Neural crest cell (in vitro differentiated cells): ENCODE measurements at places on chromosomes 1 and 21.

GRCh38 chr21:44957047-44957831 lies 17.4 kb downstream of the SLX9 start:
- DNase-seq = no peak

GRCh38 chr1:185693654-185694053 lies 40.5 kb upstream of the HMCN1 start:
- DNase-seq = no peak

- DNase-seq = no peak
These were observed 46.7 kb upstream of the SARS1 start for GRCh38 chr1:109167001-109167506.

DNA sequence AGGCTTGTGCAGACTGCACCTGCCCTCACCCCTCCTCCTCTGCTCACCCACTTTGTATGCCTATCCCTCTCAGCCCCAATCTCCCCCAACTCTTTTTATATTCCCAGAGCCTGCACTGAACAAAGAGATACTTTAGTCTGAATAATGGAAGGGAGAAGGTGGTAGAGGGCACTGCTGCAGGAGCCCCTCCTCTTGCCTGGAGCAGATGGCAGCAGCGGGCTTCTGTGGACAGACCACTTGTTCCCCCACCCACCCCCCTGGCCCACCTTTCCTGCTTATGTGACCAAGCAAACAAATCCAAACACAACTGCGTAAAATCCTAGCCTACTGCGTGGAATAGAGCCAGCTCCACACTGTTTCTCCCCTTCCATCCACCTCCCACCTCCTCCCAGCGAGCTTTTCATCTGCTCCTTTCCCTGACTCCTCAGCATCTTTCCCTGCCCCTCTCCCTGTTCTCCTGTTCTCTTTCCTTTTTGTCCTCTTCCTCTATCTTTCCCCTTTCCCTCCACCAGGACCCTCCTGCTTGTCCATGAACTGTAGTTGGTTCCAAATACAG lies 27.5 kb downstream of the RGS8 start:
- no peak for DNase-seq

- no peak for DNase-seq
These were observed 67.2 kb downstream of the SLC35A3 start for GRCh38 chr1:100036718-100037655.

- no peak for DNase-seq
These were observed 479.9 kb upstream of the ZP4 start for GRCh38 chr1:238370599-238370998.

- no peak for DNase-seq
These were observed 28.9 kb downstream of the ERI3 start for GRCh38 chr1:44326024-44326701.

- no peak for DNase-seq
These were observed 1.3 kb downstream of the GORAB start for GRCh38 chr1:170533298-170533697.

GRCh38 chr1:164650531-164650930 lies 91.5 kb downstream of the PBX1 start:
- DNase-seq = no peak

DNA sequence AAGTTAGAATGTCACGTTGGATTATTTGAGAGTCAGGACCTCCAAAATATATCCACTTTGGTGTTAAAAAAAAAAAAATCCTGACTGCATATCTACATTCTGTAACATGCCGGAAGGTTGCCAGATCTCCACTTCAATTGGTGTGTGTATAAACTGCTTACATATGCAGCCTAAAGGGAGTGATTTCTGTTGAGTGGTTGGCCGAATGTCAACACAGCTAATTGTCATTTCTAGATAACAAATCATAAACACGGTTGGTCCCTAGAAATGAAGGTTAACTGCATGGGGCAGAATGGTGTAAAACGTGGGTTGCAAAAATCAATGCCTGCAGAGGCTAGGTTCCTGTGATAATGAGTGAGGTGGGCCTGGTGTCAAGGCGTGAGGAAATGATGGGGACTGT lies 15.0 kb upstream of the ROR1 start:
- no peak for DNase-seq

DNA sequence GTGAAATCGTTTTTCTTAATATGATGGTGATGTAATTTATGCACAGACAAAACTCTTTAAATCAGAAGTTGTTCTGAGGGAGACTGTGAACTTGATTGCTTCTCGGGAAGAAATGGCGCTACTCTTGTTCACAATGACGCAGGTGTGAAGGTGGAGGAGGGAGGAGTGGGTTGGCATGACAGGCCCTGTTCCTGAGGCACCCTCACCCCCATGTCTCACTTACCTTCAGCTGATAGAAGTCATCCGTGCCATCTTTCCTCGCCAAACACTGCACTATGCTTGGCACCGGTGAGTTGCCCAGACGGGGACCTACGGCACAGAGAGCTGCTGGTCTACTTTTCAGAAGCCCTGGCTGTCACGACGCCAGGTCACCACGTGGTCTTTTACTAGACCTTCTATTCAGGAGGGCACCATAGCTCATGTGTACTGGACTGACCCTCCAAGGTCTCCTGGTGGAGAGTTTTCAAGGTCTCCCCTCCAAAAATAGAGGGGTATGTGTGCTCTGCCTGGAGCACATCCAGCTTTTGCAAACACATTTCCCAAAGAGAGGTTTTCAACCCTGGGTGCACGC lies 27.1 kb downstream of the STK40 start:
- DNase-seq = no peak

DNA sequence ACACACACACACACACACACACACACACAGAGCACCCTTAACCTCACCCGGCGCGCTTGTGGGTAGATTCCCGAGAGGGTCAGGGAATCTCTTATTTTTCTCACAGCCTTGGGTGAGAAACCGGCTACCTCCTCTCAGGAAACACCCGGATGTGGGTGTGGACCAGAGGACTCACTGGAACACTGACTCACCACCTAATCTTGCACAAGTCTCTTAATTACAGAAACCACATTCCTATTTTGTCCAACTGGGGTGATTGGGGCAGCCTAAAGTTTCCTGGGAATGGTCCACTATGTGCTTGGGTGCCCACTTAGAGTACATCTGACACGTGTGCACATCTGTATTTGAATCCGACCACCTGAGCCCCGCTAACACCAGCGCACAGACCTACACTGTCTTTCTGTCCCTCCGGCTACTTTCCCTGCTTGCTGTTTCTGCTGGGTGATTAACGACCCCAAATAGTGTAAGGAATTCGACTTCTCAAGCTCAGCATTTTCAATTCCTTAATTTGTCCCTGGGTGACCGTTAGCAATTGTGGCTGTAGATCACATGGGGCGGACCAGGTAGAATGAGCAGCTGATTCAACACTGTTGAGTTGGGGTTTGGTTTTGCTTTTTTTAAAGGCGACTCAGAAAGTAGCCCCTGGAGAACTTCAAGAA lies 14.0 kb upstream of the TBX15 start:
- no peak for DNase-seq

DNA sequence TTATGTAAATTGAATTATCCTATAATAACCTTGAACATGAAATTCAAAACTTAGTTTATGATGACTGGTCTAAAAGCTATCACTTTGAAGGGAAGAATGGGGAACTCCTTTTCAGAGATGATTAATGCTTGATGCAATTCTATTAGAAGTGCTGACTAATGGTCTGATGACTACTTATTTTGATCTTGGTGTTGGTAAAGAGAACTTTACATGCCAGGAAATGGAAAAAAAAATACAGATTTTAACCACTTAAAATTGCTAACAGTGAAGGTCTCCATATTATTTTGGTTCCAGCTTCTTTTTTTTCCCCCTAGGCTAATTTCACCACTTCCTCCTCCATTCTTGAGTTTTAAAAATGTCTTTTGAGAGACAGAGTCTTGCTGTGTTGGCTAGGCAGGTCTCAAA lies 22.9 kb downstream of the S1PR1 start:
- DNase-seq = no peak

- DNase-seq = no peak
These were observed 643.4 kb downstream of the SMYD3 start for GRCh38 chr1:245863566-245864184.

DNA sequence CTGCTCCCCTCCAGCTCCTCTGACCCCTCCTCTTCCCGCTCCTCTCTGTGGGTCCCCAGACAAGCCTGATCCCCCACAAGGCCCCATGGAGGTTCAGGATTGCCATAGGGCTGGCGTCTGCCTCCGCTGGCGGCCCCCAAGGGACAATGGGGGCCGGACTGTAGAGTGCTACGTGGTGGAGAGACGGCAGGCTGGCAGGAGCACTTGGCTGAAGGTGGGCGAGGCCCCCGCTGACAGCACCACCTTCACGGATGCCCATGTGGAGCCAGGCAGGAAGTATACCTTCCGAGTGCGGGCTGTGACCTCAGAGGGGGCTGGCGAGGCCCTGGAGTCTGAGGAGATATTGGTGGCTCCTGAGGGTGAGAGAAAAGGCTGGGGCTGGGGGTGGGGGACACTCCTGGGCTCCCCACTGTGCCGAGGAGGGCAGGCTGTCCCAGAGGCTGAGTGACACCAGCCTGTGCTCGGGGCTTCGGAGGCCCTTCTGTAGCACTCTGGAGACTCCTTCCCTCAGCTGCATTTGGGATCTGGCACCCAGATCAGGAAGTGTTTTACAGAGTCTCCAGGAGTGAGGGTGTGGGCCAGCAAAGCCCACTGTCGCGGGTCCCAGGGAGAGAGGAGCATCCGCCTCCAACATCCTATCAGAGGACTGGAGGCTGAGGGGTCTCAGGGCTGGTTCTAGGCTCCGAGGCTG lies 25.9 kb downstream of the IGFN1 start:
- no peak for DNase-seq

DNA sequence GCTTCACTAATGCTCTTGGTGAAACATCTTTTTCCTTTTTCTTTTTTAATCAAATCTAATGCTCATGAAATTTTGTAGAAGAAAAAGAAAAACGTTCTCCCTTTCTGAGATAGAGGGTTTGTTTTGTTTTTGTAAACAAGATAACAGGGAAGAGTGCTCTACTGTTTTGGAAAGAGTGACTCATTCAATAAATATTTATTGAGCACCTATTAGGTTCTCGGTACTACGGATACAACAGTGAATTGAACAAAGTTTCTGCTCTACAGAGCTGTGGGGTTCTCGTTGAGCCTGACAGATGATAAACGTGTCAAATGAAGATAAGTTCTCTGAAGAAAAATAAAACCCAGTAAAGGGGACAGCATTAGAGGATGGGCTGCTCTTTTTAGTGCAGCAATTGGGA lies 7.0 kb downstream of the PGM1 start:
- DNase-seq = no peak

GRCh38 chr21:15966231-15966630 lies 236.4 kb downstream of the USP25 start:
- DNase-seq = no peak

- no peak for DNase-seq
These were observed 24.1 kb downstream of the IFFO2 start for GRCh38 chr1:18932387-18932786.

DNA sequence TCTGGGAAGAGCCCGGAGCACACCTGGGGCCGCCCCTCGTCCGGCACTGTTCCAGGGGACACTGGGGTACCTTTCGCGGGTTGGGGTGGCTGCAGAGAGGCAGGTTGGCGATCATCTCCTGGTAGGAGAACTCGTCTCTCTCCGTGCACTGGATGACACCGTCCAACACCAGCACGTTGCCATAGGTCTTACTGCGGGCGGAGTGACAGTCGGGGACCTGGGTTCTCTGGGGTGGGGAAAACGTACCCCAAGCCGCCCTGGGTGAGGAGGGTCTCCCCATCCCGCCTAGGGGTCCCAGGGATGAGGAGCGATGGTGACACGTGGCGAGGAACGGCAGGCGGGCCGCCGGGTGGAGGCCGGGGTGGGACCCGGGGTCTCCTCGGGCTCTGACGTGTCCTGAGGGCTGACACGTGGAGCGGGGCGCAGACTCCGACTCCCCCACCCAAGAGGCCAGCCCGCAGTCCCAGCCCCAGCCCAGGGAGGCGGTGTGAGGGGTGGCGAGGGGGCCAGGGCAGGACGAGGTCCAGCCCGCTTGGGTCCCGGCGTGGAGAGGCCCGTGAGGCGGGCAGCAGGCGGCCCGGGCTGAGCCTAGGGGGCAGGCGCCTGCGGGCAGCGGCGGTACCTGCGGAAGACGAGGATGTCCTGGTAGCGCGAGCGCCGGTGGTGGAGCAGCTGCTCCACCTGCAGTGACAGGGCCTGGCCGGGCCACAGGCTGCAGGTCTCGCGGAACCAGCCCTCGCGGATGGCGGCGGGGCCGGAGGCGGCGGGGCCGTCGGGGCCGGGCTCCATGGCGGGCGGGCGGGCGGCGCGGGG lies 457 bp downstream of the SRM start:
- peak; percentile 26 for DNase-seq

DNA sequence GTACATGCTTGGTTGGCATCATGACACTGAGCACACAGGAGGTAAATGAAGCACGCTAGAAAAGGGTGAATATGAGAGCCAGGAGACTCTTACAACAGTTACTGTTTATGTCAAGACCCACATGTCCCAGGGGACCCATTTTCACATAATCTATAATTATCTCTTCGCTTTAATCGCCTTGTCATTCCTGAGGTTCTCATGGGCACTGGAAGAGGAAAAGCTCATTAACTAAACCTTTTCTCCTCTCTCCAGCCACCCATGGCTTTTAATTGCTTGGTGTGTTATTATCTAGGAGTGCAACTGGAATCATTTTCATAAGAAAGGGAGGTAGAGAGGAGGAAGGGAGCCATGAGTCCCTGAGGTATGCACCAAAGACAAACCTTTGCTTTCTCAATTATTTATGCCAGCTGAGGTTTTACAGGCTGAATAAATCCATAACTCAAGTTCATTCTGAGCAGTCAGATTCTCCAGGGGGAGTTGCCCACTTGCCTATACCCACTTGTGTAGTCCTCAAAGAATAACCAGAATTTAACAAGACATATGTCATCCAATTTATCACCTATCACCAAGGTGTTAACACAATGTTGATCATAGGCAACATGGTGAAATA lies 77.4 kb downstream of the ACBD6 start:
- DNase-seq = no peak

GRCh38 chr1:180639871-180640270 lies 8.0 kb downstream of the XPR1 start:
- no peak for DNase-seq

DNA sequence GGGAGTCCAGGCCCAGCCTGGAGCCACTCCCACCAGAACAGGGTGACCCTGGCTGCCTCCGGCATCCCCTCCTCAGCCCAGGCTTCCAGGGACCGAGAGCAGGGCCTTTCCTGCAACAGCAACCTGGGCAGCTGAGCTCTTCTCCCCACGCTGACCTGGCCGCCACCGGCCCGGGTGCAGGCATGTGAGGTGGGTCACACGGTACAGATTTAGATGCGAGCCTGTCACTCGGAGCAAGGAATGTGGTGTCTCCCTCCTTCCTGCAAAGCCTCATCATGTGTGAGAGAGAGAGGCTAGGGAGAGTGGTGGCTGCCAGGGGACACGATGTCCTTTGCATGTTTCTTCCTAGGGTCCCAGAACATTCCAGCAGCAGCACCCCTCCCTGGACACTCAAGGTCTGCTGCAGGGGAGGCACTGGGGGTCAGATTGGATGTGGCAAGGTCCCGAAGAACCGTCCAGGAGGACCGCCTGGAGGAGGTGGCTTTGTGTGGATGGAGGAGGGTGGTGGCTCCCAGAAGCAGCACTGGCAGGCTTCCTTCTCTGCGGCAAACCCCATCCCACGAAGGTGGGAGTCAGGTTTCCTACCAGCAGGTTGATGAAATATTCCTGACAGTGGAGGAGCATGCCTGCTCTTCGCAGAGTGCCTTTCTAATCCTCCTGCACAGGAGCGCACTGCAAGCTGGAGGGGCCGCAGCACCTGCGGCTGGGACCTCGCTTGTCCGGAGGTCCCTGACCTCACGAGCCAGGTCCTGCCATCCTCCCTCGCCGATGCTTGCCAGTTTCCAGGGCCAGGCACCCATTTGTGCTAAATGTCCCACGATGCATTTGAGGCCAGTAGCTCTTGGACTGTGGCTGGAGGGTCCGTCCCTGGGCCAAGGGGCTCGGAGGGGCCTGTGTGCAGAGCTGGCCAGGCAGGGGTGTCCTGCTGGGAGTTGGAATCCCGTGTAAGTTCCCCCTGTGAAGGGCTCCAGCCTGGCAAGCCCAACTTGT lies 68.4 kb downstream of the PRDM16 start:
- no peak for DNase-seq
